ENCODE measurements at places on chromosomes 12 and 14. TPM values are rescaled to one million over a fixed set of nuclear protein-coding genes. Genes with fewer than 3 reads are reported as not detected.

Gene VAMP1
- 4.9 TPM for polyA plus RNA-seq

Gene EPYC
- polyA plus RNA-seq: not detected

Gene GLT8D2
- 7.0 TPM for polyA plus RNA-seq

DNA sequence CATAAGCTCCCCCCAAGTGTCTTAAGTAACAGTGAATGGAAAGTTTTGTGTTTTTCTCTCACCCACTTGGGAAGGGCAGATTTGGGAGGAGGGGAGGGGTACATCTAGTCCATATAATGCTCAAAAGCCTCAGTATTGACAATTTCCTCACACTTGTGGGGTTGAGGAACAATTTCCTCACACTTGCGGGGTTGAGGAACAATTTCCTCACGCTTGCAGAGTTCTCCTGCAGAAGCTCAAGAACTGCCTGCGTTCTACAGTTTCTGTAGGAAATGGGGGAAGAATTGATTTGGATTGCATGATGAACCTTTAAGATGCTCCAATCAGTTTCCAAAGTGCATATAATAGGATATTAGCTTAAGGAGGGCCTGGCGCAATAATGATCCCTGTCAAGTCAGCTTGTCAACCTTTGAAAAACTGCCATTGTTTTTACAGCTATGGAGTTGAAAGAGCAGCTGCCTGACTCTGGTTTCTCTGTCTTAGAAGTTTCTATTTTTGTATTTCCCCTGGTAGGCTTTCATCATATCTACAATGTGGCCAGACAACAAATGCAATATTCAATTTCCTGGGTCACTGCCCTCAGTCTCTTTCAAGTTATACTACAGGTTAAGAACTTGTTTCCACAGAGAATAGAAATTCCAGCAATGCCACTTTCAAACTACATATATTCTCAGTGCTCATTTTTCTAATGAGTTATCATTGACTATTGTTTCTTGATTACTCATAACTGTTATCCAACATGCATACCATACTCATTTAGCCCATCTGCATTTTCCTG lies 66.5 kb downstream of the PLEKHG7 start:
- DNase-seq: no peak

GRCh38 chr14:105853089-105853906 lies 326.9 kb downstream of the TMEM121 start:
- no peak for DNase-seq

DNA sequence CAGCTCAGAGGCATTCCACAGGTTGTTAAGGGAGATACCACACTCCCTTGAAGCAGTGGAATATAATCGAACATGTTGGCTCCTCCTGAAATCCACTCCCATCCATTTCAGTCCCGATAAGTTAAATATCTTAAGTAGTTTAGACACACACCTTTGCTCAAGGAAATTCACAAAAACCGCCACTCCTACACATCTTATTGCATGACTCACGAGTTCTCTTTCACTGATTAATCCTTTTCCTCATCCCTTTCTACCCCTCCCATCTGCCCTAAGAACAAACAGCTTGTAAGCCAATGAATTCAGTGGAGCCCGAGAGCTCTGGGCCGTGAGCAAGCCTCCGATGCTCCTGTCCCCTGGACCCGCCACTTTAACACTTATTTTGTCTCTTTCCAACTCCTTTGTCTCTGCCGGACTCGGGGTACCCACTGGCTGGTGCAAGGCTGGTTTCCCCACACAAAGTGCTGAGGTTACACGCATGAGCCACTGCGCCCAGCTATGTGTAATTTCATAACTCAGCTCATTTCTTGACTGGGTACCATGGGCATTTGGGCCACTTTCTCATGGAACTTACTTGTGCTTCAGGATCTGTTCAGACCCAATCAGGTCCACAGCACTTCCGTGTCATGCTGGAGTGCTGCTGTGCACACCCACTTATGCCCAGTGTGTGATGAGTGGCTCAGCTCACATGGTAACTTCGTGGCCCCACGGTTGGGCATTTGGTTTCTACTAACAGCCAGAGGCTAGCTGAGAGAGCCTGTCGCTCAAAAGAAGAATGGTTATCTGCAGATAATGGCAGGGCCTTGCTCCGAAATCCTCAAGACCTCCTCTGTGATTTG lies 171.8 kb upstream of the ALG10B start:
- DNase-seq: no peak

DNA sequence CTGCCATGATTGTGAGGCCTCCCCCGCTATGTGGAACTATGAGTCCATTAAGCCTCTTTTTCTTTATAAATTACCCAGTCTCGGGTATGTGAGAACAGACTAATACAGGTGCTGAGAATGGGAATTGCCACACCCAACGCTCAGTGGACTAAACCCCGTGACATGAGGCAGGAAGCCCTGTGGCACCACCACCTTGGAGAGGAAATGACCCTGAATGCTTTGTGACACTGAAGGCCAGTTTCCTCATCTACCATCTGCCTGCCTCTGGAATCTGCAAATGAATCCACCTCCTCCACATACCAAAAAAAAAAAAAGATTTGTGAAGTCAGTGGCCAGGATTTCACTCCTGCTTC lies 41.6 kb downstream of the NT5DC3 start:
- DNase-seq: no peak

GRCh38 chr12:114799574-114800487 lies 115.9 kb upstream of the TBX3 start:
- peak; percentile 52 for DNase-seq

DNA sequence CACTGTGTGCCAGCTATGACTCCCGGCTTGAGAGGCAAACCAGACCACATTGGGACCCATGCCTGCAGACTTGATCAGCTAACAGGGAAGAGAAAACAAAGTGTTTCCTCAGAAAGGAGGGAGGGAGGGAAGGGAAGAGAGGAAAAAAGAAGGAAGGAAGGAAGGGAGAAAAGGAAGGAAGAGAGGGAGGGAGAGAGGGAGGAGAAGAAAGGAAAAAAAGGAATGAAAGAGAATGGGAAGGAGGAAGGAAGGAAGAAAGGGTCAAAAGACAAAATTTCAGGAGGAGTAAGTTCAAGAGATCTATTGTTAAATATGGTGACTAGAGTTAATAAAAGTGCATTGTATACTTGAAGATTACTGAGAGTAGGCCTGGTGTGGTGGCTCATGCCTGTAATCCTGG lies 18.9 kb downstream of the FIGNL2 start:
- no peak for DNase-seq

GRCh38 chr14:60618241-60618640 lies 31.0 kb downstream of the SIX1 start:
- no peak for DNase-seq
